ENCODE measurements at places on chromosomes 5 and 9. TPM values are rescaled to one million over a fixed set of nuclear protein-coding genes. Genes with fewer than 3 reads are reported as not detected.

DNA sequence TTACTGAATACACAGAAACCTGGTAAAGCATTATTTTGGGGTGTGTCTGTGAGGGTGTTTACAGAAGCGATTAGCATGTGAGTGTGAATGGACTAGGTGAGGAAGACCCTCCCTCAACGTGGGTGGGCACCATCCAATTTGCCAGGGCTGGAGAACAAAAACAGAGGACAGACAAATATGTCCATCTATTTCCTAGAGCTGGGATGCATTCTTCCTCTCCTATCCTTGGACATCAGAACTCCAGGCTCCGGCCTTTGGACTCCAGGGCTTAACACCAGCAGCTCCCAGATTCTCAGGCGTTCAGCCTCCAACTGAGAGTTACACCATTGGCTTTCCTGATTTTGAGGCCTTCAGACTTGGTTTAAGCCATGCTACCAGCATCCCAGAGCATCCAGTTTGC is 65.8 kb upstream of the CHD1 start:
- no peak for DNase-seq

The PTTG1 gene
- total RNA-seq, result 1,282 TPM

The OCLN gene
- total RNA-seq, result 0.59 TPM

The PSMB7 gene
- total RNA-seq, result 268 TPM

The SFXN1 gene
- 103 TPM for total RNA-seq
